ENCODE measurements at places on chromosomes 2 and 18. TPM values are rescaled to one million over a fixed set of nuclear protein-coding genes. Genes with fewer than 3 reads are reported as not detected.

GRCh38 chr18:45073556-45073955 lies 392.9 kb downstream of the SETBP1 start:
- H3K4me1 ChIP-seq: no peaks in the 10 kb centered on the region
- H3K27ac ChIP-seq: no peak overlapping the region
- H3K27me3 ChIP-seq: no peaks in the 10 kb centered on the region
- DNase-seq: no peak

DNA sequence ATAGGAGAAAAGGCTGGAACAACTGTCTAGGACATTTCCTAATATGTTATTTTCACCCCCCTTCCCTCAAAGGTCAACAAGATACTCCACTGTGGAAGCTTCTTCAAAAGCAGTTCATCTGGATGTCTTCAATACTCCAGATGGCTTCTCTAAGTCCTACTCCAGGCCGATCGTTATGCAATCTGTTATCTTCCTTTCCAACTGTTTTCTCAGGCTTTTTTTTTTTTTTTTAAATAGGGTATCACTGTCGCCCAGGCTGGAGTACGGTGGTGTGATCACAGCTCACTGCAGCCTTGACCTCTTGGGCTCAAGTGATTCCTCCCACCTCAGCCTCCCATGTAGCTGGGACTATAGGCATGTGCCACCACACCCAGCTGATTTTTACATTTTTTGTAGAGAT lies 26.3 kb downstream of the ATP8B1 start:
- no peak for DNase-seq
- H3K4me1 ChIP-seq: peaks cover 55% of the 10 kb centered on the region
- H3K36me3 ChIP-seq: no peaks in the 10 kb centered on the region
- no peak overlapping the region for H3K4me3 ChIP-seq
- H3K27ac ChIP-seq: peak overlapping the region; percentile 24
- H3K27me3 ChIP-seq: no peaks in the 10 kb centered on the region

Gene PKDCC
- 6.9 TPM for total RNA-seq

DNA sequence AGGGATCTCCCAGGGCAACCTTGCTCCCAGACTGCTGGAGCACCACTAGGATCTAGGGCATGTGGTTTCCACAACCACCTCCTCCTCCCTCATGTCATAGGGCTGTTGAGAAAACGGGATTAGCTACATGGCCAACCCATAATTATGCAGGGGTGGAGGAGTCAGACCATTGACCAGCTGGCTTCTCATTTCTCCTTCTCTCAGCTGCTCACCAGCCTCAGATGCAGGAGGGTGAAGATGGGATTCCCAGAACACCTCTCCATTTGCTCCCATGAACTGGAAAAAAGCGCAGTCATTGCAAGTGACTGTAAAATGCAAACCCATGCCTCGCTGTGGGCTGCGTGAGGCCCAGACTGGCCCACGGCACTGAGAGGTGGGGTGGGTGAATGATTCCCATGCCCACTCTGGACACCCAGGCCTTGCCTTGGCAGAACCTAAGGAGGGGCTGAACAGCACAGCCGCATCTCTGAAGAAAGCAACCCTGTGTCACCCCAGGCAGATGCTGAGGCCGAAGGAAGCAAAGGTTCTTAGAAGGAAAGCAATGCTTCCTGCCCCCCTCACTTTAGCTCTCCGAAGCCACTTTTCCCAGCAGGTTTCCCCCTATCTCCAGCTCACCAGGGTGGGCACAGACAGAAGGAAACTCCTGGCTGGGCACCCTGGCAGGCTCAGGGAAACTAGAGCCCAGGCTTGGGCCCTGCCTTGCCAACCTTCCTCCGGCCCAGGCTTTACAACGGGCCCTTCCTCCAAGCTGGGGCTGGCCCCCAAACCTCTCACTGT lies 69.6 kb upstream of the RTN4 start:
- H3K36me3 ChIP-seq: no peaks in the 10 kb centered on the region
- H3K4me3 ChIP-seq: no peak overlapping the region
- no peak overlapping the region for H3K27ac ChIP-seq
- no peaks in the 10 kb centered on the region for H3K27me3 ChIP-seq
- H3K4me1 ChIP-seq: peaks cover 9% of the 10 kb centered on the region
- DNase-seq: no peak

Gene PIEZO2
- total RNA-seq: 11.2 TPM

GRCh38 chr2:145593280-145593679 lies 1073.4 kb upstream of the ZEB2 start:
- DNase-seq: no peak
- H3K4me3 ChIP-seq: no peak overlapping the region
- H3K27ac ChIP-seq: peak overlapping the region; percentile 82
- H3K4me1 ChIP-seq: peaks cover 45% of the 10 kb centered on the region
- H3K27me3 ChIP-seq: no peaks in the 10 kb centered on the region

Gene PPIG
- total RNA-seq: 44.9 TPM

GRCh38 chr2:208150956-208151355 lies 5.0 kb upstream of the CRYGB start:
- DNase-seq: no peak
- H3K4me1 ChIP-seq: no peaks in the 10 kb centered on the region
- no peak overlapping the region for H3K27ac ChIP-seq
- no peak overlapping the region for H3K4me3 ChIP-seq

Gene TIGD1
- 2.9 TPM for total RNA-seq

GRCh38 chr2:55099493-55099877 lies 49.2 kb upstream of the RTN4 start:
- DNase-seq: no peak
- peaks cover 69% of the 10 kb centered on the region for H3K4me1 ChIP-seq
- peak overlapping the region; percentile 97 for H3K27ac ChIP-seq
- no peak overlapping the region for H3K4me3 ChIP-seq

DNA sequence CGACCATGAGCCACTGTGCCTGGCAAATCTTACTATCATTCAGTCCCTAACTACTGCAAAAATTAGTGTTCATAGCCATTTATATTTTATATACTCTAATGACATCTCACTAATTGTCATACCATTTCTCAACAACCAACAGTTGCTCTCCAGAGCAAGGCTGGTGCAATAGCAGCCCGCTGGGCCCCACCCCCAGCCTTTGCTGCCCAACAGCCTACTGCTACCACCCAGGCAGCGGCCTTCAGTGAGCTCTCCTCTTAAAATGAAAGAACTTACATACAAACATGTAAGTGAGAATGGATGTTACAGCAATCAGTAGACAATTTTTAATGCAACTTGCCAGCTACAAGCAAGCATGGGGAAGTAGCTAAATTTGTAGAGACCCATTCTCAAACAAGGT lies 90.5 kb downstream of the HNRNPLL start:
- H3K27ac ChIP-seq: no peak overlapping the region
- peaks cover 3% of the 10 kb centered on the region for H3K4me1 ChIP-seq
- H3K36me3 ChIP-seq: no peaks in the 10 kb centered on the region
- no peak overlapping the region for H3K4me3 ChIP-seq
- no peak for DNase-seq

DNA sequence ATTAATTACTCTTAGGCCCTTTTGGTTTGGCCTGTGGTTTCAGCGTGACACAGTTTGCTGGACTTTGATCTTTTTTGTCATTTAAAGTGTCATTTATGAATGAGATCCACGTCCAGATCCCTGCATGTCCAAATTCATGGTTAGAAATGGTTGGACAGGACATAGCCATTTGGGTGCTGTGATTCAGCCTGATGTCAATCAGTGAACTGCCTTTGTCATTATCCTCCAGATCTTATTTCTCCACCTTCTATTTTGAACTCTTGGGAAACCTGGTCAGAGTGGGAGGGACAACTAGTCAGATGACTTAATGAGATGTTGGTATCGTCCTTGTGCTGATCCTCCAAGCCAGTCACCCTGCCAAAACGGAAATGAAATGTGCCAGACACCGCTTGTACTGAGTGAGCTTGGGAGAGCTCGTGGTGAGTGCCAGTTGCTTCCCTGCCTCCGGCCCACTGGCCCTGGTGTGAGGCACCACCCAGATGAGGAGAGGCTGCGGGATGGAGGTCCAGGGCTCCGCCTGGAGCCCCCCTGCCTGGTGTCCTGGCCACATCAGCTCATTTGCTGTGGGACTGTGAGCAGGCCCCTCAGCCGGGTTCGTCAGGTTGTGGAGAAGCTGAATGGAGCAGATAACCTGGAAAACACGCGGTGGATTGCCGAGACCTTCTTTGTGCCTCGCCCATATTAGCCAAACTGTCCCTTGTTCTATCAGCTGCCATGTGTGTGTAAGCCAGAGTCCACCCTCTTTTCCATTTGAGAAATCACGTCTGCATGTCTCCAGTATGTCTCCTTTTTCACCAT lies 70.1 kb downstream of the DGKD start:
- H3K27ac ChIP-seq: no peak overlapping the region
- H3K4me1 ChIP-seq: peaks cover 13% of the 10 kb centered on the region
- H3K4me3 ChIP-seq: no peak overlapping the region
- no peak for DNase-seq
- no peaks in the 10 kb centered on the region for H3K27me3 ChIP-seq

- no peak overlapping the region for H3K4me3 ChIP-seq
Observed at GRCh38 chr2:187302116-187302515, 145.9 kb downstream of the CALCRL start.

GRCh38 chr18:75211953-75212750 lies 1.6 kb downstream of the TSHZ1 start:
- peak; percentile 56 for DNase-seq
- peak overlapping the region; percentile 57 for H3K4me3 ChIP-seq
- H3K27ac ChIP-seq: no peak overlapping the region
- peaks cover 44% of the 10 kb centered on the region for H3K4me1 ChIP-seq
- H3K36me3 ChIP-seq: no peaks in the 10 kb centered on the region

Gene C2orf92
- 4.2 TPM for total RNA-seq

Gene GPD2
- 37.0 TPM for total RNA-seq

GRCh38 chr2:175097297-175097696 lies 70.7 kb downstream of the ATF2 start:
- no peak overlapping the region for H3K4me3 ChIP-seq
- no peaks in the 10 kb centered on the region for H3K4me1 ChIP-seq
- H3K36me3 ChIP-seq: peaks cover 2% of the 10 kb centered on the region
- no peak overlapping the region for H3K27ac ChIP-seq

DNA sequence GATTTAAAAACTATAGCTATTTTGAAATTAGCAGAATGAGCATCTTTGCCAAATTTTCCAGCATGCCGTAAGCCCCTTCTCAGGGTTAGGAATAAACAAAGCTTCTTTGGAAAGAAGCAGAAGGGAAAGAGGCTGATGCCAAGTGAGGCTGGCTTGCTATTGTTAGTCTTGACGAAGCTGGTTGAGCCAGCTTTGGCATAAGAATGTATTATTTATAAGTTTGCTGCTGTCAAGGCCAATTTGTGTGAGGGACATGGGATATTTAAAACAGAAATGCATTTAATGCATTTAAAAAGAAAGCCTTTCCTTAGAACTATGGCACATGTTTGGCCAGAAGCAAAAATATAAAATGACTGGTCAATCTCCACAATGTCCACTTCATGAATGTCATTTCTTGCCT lies 52.5 kb upstream of the TTN start:
- no peaks in the 10 kb centered on the region for H3K27me3 ChIP-seq
- DNase-seq: no peak
- H3K27ac ChIP-seq: no peak overlapping the region
- no peak overlapping the region for H3K4me3 ChIP-seq
- H3K36me3 ChIP-seq: no peaks in the 10 kb centered on the region

GRCh38 chr2:217667512-217667911 lies 335.3 kb downstream of the TNS1 start:
- H3K36me3 ChIP-seq: no peaks in the 10 kb centered on the region
- no peaks in the 10 kb centered on the region for H3K4me1 ChIP-seq
- no peak overlapping the region for H3K4me3 ChIP-seq
- no peak for DNase-seq

Gene ADAM23
- 38.5 TPM for total RNA-seq

Gene CYP27C1
- not detected for total RNA-seq

Gene FZD7
- total RNA-seq: 0.29 TPM

Gene POTEI
- total RNA-seq: 0.16 TPM

Gene CRYGD
- total RNA-seq: not detected

Gene ZNF892
- total RNA-seq: 3.8 TPM

All from endothelial cell of umbilical vein (primary cell).